Osteocyte (in vitro differentiated cells): ENCODE measurements at places on chromosomes 4 and X. TPM values are rescaled to one million over a fixed set of nuclear protein-coding genes. Genes with fewer than 3 reads are reported as not detected.

ABLIM2 gene
- 0.24 and 0.31 TPM in 2 replicates for total RNA-seq

CXorf58 gene
- total RNA-seq: not detected in 2 replicates

GAGE12F gene
- not detected in 2 replicates for total RNA-seq

SLC10A7 gene
- total RNA-seq: 10.5 and 10.6 TPM in 2 replicates

ARMCX4 gene
- total RNA-seq: 16.8 and 17.5 TPM in 2 replicates

MAGEA9B gene
- not detected in 2 replicates for total RNA-seq

FGF13 gene
- total RNA-seq: not detected in 2 replicates

NXF2 gene
- not detected in 2 replicates for total RNA-seq

CT45A10 gene
- total RNA-seq: not detected in 2 replicates

RASGEF1B gene
- total RNA-seq: 0.64 and 0.84 TPM in 2 replicates

ENPEP gene
- total RNA-seq: 0.47 and 0.94 TPM in 2 replicates

DNA sequence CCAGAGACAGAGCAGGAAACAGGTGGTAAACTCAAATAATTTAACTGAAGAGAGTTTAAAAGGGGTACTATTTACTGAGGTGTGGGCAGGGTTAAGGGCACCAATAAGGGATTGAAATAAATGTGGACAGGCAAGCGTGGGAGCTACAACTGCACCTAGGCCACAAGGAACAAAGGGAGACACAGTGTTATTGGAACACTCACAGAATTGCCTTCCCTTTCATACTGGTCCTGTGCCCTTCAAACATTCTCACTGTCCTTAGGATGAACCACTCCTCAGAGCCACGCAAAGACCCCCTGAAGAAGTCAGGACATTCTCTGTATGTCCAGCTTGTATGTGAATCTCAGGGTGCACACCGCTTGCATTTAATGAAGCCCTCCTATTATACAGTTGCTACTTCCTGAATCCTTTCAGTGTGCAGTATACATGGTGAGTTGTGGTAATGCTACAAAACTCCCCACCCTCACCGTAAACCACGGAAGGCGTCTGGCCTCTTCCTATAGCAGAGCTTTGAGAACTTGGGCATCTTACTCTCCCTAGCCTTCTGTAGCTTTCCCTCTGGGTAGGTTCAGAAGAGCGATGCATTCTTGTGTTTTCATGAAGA lies 9.6 kb upstream of the MRPL1 start:
- DNase-seq: no peak

DNA sequence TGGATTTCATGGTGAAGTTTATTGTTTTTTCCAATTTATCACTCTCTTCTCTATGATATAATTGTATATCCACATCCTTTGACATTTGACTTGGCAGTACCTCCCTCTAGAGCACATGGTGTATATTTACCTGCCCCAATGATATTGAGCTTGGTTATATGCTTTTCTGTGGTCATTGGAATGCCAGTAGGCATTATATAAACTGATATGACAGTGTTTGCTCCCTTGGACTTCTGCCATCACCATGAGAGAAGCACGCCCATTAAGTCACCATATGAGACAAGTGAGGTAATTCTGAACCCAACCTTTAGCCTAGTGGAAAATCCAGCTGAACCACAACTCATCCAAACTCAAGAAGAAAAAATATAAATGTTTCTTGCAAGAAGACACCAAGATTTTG lies 2761.5 kb downstream of the ARAP2 start:
- DNase-seq: no peak

DNA sequence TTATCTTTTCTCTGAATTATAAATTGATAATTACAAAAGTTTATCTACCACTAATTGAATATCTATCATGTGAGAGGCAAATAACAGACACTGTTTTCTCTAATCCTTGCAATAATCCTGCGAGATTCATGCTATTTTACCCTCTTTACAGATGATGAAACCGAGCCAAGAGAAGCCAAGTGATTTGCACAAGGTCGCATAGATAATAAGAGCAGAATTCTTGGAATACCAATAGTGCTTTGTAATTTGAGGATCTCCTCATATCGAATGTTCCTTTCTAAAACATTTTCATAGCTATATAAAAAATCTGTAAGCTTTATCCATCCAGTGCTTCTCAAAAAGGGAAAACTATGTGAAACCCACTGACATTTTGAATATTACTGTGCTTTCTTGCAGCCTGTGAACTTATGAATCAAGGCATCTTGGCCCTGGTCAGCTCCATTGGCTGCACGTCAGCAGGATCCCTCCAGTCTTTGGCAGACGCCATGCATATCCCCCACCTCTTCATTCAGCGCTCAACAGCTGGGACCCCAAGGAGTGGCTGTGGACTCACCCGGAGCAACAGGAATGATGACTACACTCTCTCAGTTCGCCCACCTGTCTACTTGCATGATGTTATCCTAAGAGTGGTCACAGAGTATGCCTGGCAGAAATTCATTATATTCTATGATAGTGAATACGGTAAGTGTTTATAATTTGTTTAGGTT lies 743.8 kb upstream of the ATOH1 start:
- no peak for DNase-seq

DNA sequence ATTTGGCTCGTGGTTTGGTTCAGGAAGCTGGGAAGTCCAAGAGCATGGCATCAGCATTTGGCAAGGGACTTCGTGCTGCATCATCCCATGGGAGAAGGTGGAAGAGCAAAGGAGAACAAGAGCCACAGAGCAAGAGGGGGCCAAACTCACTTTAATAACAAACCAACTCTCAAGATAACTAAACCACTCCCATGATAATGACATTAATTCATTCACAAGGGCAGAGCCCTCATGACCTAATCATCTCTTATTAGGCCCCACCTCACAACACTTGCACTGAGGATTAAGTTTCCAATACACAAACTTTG lies 113.4 kb upstream of the ATXN3L start:
- DNase-seq: no peak

DNA sequence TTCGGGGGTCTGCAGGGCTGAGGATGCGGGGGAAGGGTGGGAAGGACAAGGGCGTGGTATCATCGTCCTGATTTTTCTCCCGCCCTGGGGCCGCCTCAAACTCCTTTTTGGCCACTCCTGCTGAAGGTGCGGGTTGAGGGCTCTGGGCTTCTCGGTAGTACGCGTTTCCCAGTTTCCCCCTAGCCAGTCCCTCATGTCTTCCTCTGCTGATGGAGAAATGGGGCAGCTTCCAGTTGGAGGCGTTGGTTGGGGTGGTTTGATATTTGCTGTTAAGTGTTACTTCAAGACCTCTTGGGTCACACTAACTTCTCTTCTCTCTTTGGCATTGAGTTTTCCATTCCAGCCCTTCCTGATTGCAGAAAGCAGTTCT lies 482 bp downstream of the GSTCD start:
- DNase-seq: no peak

DNA sequence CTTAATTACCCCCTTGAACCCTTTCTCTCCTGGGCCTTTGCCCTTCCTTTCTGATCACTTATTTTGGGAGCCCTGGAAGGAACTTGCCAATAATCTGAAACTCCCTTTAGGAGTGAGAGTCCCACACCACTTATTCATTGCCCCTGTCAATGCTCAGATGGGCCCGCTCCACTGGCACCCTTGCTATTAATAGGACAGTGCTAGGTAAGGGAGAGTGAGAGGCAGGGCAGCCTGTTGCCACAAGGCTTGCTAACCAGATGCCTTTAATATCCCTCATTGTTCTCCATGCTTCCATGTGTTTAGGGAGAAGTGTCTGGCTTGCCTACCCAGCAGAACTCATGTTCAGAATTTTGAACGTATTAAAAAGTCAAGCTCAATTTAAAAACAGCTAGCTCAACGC lies 1.7 kb upstream of the NHS start:
- DNase-seq: no peak

GRCh38 chr4:40731792-40732245 lies 17.9 kb upstream of the NSUN7 start:
- no peak for DNase-seq

- no peak for DNase-seq
Measured at GRCh38 chrX:13885591-13885990, 68.7 kb upstream of the GPM6B start.

DNA sequence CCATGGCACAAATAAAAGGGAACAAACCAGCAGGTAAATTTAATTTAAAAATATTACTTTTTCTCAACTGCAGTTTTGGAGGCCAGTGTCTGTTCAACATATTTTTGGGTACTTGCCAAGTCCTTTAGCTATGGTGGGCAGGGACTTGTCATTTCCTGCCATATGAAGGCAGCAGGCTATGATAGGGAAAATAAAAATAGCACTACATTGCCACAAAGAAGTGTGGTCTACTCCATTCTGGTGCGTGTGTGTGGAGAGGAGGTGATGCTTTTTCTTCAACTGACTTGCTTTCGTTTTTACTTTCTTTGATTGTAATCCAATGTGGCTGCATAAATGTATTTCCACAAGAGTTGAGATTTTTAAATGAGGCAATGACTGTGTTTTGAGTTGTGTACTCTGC lies 17.2 kb downstream of the GPR174 start:
- no peak for DNase-seq

- no peak for DNase-seq
Measured at GRCh38 chr4:75287738-75288517, 226.3 kb downstream of the RCHY1 start.

DNA sequence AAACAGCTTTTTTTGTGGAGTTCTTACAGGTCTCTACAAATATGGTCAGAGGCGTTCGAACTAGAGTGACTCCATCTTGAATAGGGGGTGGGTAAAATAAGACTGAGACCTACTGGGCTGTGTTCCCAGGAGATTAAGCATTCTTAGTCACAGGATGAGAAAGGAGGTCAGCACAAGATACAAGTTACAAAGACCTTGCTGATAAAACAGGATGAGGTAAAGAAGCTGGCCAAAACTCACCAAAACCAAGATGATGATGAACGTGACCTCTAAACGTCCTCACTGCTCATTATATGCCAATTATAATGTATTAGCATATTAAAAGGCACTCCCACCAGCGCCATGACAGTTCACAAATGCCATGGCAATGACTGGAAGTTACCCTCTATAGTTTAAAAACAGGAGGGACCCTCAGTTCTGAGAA lies 42.8 kb upstream of the SPP1 start:
- DNase-seq: no peak

- DNase-seq: no peak
Measured at GRCh38 chr4:169070071-169070894, 60.2 kb upstream of the CBR4 start.

- no peak for DNase-seq
Measured at GRCh38 chrX:66833426-66833825, 194.5 kb upstream of the EDA2R start.

DNA sequence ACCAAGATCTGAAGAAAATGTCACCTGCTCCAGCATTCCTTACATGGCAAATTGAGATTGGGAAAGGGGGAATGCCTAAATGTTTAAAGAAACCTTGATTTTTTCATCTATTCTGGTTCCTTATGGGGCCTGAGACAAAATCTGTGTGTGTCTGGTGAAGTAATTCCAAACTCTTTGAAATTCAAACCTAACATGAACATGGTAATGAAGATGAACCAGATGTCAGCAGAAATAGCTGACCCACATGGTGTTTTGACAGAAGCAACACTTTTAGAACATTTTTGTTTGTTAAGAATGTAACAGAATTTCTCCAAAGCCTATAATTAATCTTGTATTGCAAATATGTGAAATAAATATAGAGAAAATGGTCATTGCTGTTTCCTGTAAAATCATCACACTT lies 133.0 kb downstream of the PARM1 start:
- DNase-seq: no peak

DNA sequence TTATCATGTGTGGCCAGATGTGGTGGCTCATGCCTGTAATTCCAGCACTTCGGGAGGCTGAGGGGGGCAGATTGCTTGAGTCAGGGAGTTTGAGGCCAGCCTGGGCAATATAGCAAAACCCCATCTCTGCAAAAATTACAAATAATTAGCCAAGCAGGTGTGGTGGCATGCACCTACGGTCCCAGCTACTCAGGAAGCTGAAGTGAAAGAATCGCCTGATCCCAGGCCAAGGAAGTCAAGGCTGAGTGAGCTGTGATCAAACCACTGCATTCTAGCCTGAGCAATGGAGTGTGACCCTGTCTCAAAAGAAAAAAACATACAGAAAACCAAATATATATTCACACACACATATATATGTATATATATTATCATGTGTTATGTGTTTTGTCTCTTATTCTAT lies 15.0 kb downstream of the APELA start:
- no peak for DNase-seq

DNA sequence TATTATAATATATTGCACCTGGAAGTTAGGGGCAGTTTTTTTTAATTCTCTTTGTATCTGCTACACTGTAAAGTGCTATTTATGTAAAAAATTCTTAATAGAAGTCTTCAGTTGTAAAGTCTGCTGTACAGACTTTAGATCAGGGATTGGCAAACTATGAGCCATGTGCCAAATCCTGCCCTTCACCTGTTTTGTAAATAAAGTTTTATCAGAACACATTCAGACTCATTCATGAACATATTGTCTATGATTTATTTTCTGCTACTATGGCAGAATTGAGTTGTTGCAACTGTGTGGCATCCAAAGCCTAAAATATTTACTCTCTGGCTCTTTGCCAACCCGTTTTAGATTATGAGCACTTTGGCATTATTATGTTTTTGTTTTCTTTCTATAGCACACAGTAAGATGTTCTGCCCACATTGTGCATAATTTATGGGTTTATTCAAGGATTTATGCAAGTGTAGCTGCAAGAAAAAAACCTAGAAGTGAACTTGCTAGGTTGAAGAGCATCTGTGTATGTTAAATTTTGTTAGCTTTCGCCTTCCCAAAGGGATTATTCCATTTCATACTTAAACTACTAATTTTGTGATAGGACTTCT lies 56.9 kb downstream of the CLCN3 start:
- DNase-seq: no peak

- no peak for DNase-seq
Measured at GRCh38 chr4:166903408-166903807, 330.9 kb downstream of the SPOCK3 start.

DNA sequence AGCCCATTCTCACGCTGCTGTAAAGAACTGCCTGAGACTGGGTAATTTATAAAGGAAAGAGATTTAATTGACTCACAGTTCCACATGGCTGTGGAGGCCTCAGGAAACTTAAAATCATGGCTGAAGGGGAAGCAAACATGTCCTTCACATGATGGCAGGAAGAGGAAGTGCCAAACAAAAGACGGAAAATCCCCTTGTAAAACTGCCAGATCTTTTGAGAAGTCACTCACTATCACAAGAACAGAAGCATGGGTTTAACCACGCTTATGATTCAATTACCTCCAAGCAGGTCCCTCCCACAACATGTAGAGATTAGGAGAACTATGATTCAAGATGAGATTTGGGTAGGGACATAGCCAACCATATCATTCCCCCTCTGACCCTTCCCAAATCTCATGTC lies 335.5 kb downstream of the IL15 start:
- DNase-seq: no peak

DNA sequence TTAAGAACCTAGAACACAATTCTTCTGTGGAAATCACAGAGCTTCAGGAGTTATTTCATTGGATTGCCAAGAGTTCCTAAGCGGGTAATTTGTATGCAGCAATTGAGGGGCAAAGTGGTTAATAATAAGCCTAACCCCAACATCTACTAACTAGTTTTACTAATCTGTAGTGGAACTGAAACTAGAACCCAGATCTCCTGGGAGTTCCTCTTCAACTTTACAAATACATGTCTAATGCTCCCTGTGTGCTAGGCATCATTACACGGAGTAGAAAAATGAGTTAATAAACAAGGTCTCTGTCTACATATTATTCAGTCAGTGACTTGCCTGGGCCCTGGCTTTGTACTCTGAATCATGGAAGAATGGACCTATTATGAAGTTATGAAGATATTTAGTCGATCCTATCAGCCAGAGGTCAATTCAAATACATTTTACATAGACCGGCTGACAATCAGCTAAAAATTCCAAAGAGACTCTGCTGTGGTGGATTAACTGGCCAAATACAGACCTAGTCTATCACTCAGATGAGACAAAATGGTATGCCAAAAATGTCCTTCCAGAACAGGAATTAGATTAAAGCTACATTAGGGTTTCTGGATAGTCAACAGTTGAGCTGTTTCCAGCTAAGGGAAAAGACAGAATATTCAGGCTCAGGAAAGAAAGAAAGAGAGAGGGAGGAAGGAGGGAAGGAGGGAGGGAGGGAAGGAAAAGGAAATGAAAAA lies 326.0 kb downstream of the FBXW7 start:
- DNase-seq: no peak
